Astrocyte (in vitro differentiated cells and primary cell): ENCODE measurements at places on chromosomes 6 and 20. TPM values are rescaled to one million over a fixed set of nuclear protein-coding genes. Genes with fewer than 3 reads are reported as not detected.

ARMC2 gene
- 5.2 and 7.1 TPM in 2 replicates for total RNA-seq

GNMT gene
- 0.68 TPM in 1 of 2 replicates, not detected in the other for total RNA-seq

DNA sequence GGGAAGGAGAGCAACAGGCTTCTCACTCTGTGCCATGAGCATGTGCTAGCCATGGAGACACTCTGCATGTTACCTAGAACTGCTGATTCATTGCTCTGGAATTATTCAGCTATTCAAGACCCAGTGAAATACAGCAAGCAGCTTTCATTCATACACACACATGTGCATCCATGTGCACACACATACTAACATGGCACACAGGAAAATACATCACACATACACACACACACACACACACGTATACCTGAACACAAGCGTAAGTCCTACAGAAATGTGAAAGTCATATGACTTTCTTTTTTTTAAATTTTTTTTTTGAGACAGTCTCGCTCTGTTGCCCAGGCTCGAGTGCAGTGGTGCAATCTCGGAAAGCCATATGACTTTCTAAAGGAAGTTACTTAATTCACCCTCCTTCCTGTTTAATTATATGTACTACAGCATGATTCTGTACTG is 108.2 kb upstream of the NFATC2 start:
- no peak overlapping the region for H3K27ac ChIP-seq
- H3K36me3 ChIP-seq, result no peaks in the 10 kb centered on the region
- H3K27me3 ChIP-seq, result no peaks in the 10 kb centered on the region
- H3K4me1 ChIP-seq, result no peaks in the 10 kb centered on the region
- H3K4me3 ChIP-seq, result no peak overlapping the region

DNA sequence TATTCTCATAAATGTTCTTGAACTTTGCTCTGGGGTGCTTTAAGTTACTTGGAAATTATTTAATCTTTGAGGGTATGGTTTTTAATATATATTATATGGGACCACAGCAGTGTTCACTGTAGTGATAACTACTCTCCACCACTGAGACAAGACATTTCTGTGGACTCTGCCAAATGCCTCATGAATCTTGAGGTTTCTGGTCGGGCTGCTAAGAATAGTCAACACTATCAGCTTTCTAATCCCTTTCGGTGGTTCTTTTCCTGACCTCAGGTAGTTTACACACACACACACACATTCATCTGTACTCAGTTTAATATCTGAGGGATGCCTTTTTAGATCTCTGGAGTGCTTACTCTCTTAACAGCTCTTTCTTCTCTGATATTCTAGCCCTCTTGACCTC is 500.7 kb downstream of the MAFB start:
- no peaks in the 10 kb centered on the region for H3K27me3 ChIP-seq
- no peaks in the 10 kb centered on the region for H3K36me3 ChIP-seq
- no peak overlapping the region for H3K27ac ChIP-seq
- no peak overlapping the region for H3K4me3 ChIP-seq
- DNase-seq, result no peak

GRCh38 chr6:21180155-21180554 is 413.4 kb upstream of the SOX4 start:
- no peak for DNase-seq
- H3K27me3 ChIP-seq, result no peaks in the 10 kb centered on the region
- no peaks in the 10 kb centered on the region for H3K4me1 ChIP-seq
- H3K36me3 ChIP-seq, result no peaks in the 10 kb centered on the region
- H3K27ac ChIP-seq, result no peak overlapping the region
